Caco-2 (cell line): ENCODE measurements at places on chromosomes 3 and 15.

GRCh38 chr3:14791343-14791945, 27.3 kb upstream of the FGD5 start:
- peak; percentile 80 for DNase-seq

GRCh38 chr3:58697561-58697960, 31.0 kb upstream of the FAM3D start:
- no peak for DNase-seq

- DNase-seq = no peak
Observed at GRCh38 chr15:52336529-52336928, 40.9 kb upstream of the MYO5C start.

DNA sequence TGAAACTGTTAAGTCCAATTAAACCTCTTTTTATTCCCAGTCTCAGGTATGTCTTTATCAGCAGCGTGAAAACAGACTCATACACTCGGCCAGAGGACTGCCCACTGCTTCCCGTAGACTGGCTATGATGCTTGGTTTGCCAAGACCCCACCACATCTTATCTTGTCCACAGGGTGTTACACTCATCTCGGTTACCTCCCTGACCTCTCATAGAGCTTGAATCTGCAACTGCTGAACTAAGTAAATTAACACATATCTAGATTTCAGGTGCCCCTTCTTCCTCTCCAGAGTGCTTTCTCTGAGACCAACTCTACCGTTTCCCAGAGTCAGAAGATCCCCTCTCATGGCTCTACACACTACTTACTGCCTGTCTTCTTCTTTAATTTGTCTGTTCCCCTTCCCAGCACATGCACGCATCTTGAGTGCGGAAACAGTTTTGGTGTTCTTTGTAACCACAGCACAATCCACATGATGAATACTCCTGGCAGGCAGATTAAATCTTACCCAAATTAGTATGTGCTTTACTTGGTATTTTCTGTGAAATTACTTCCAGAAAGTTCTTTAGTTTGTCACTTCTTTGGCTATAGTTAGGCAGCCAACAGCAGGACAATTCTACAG, 49.7 kb downstream of the CD200 start:
- no peak for DNase-seq

DNA sequence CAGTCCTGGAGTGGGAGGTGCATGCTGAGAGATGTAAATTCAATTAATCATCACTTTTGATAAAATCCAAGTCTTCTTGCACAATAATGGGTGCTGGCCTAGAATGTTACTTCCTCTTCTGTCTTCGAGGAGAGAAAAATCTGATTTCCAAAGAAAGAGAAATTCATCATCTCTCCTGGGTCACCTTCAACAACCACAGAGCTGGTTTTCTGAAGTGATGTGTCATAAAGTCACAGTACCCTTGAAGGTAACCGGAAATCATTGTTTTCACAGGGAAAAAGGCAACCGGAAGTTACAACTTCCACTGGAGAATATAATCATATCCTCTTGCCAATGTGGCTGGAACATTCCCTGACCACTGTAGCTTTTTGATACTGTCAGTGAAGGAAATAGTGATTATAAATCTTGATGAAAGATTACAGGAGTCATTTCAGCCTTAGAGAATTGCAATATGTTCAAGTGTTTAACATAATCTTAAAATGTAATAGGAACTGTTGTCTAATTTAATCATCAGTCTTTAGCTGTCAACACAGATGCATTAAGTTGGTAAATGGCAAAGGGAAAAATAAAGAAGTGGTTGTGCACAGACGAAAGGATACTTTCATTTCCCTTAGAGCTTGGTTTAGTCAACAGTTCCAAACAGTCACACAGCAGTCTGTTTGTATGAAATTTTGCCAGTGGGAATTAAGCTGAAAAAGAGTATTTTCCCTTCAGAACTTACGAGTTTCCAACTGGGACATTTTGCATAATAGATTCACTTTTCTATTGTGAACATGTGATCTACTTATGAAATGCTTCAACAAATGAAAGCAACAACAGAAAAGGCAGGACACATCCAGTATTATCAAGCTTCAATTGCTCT, 106.5 kb upstream of the SLC4A7 start:
- DNase-seq = no peak

GRCh38 chr3:139444446-139444845, 31.9 kb downstream of the RBP2 start:
- no peak for DNase-seq

- DNase-seq = no peak
Observed at GRCh38 chr15:68298336-68298735, 20.8 kb downstream of the FEM1B start.

DNA sequence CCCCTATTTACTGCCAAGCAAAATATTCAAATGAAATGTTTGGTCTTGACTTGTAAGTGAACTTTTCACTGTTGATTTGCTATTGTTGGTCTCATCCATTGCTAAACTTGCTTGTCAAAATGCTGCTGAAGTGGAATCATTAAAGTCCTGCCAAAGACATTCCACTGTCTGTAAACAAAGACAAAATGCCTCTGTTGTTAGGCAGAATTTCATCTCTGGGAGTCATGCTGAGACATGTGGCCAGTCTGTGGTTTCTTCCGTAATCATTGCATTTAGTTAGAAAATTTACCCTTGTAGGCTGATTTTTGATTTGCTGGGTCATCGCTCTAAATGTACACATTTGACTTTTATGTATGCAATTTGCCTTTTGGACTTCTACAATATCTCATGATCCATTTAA, 577.7 kb downstream of the MECOM start:
- no peak for DNase-seq

GRCh38 chr3:193620650-193621049, 27.6 kb downstream of the OPA1 start:
- no peak for DNase-seq

GRCh38 chr3:6281662-6282061, 579.3 kb upstream of the GRM7 start:
- DNase-seq = no peak

DNA sequence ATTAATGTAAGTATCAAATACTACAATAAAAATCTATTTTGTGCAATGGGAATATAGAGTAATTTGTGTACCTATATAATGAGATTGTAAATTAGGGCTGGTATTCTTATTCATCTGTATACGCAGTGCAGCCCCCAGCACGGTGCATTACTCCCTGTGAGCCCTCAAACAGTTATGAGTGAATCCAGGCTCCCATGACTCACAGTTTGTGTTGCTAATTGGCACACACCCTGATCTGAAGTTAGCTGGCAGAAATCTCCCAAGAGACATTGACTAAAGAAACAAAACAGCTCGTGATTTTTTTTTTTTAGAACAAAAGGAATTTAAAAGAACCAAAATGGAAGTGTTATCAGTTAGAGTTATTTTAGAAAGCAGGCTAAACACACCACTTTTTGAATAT, 15.7 kb downstream of the GK5 start:
- DNase-seq = no peak

- DNase-seq = no peak
Observed at GRCh38 chr15:81098861-81099651, 35.0 kb upstream of the CFAP161 start.

- DNase-seq = no peak
Observed at GRCh38 chr3:56351537-56351936, 116.7 kb downstream of the ERC2 start.

DNA sequence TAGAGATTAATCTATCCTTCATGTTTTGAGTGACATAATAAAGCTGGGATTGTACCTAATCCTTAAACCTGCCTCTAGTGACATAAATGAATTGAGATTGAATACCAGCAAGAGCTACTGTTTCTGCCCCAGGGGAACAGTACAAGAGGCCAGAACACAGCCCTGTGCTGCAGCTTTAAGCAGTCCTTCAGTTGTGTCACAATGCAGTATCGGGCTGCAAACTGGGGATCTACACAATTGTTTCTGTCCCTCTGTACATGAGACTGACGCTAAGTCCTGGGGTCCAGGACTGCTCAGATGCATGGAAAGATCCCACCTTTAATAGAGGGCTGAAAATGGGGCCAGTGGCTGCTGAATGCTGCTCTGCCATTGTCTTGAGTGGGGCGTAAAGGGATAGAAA, 87.5 kb downstream of the MINAR1 start:
- no peak for DNase-seq

GRCh38 chr3:58058361-58059263, 50.4 kb downstream of the FLNB start:
- DNase-seq = peak; percentile 3

DNA sequence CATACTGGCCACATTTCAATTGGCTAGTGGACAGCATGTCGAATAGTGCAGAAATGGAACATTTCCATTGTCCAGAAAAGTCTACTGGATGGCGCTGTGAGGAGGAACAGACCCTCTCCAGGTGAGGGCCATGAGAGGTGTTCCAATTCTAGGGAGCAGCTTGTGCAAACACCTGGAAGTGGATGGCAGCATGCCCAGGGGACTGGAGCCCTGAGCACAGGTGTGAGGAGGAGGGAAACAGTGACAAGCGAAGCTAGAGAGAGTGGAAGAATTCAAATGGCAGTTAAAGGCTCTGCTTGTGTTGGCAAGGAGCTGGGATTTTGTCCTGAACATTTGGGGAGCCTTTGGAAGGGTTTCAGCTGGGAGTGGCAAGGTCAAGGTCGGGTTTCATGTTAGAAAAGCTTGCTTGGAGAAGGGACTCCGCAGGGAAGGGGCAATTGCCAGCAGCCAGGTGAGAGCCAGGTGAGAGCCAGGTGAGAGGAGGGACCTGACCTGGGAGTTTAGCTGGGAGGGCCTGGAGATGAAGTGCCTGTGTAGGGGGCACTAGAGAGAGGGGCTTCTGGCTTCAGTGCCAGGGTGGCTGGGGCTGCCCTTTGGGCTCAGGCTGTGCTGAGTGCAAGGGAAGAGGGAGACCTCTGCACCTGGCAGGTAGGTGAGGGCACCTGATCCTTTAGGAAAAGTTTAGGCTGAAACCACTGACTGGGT, 93.8 kb downstream of the LINGO1 start:
- peak; percentile 14 for DNase-seq

GRCh38 chr3:197746801-197747237, 2.9 kb upstream of the FYTTD1 start:
- DNase-seq = no peak

DNA sequence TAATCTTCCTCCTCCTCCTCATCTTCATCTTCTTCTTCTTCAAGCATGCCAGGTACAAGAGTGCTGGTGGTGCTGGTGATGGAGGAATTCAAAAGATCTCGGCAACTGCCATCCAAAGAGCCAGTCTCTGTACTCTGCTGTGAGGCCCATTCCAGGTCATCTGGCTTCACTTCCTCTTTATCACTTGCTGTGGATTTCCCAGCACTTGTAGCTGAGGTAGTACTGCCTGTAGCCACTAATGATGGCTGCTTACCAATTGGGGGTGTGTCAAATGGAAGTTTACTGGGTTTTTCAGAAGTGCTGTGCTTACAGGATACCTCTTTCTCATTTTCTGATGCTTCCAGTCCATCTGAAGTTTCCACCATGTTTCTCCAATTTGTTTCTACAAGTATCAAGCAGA, 28.8 kb upstream of the SHC4 start:
- no peak for DNase-seq

DNA sequence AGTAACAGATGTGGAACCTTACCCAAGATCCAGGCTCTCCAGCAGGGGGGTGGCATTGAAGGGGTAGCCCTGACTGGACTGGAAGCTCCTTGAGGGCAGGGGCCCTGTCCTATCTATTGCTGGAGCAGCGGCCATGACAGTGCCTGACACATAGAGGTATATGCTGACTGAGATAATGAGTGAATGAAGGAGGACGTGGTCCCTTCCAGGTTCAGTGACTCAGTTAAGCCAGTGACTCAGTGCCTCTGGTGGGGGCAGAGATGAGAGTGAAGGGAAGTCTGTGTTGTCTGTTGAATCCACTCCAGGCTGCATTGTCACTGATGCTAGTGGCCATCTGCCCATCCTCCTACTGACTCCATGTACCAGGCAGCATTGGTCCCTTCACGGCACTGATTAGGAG, 13.0 kb upstream of the CTXND1 start:
- no peak for DNase-seq

GRCh38 chr3:116179091-116179490, 266.2 kb downstream of the LSAMP start:
- no peak for DNase-seq

GRCh38 chr3:121574449-121574848, 6.7 kb downstream of the ARGFX start:
- peak; percentile 71 for DNase-seq

DNA sequence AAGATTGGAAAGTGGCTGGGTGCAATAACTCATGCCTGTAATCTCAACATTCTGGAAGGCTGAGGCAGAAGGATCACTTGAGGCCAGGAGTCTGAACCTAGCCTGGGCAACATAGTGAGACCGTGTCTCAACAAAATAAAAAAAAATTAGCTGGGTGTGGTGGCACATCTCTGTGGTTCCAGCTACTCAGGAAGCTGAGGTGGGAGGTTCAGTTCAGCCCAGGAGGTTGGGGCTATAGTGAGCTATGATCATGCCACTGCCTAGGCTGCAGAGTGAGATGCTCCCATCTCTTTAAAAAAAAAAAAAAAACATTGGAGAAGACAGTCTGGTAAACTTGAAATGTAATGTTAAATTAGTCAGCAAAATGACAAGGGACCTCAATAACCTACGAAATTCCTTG, 57.9 kb downstream of the STAG1 start:
- DNase-seq = no peak

- no peak for DNase-seq
Observed at GRCh38 chr15:43941555-43941954, 114.8 kb downstream of the WDR76 start.

DNA sequence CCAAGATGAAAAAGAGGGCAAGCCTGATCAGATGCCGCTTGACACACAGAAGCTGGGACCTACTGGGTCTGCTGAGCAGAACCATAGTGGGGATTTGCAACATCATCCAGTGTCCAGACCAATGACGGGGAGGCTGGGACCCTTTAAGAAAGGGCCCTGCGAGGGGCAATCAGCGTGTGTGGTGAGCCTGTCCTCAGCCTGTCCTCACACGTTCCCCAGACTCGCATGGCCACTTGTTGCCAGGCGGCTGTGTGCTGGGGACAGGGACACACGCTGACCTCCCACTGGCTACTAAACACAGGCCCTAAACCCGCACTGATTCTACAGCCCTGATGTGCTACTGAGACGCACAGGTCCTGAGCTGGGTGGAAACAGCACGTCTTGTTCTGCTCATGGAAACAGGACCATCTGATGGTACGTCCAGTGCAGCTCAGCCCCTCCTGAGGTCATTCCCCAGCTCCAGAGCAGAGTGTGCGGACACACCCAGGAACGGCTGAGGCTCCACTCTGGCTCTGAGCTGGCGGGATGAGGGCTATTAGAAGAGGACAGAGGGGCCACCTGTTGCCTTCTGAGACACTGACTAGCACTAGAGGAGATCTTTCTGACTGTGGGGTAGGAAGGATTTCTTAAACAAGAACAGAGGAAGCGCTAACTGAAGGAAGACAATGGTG, 24.4 kb downstream of the PCSK6 start:
- DNase-seq = no peak

GRCh38 chr3:182487143-182487542, 306.2 kb upstream of the ATP11B start:
- no peak for DNase-seq

GRCh38 chr3:14304101-14305045, 98.0 kb upstream of the SLC6A6 start:
- no peak for DNase-seq

DNA sequence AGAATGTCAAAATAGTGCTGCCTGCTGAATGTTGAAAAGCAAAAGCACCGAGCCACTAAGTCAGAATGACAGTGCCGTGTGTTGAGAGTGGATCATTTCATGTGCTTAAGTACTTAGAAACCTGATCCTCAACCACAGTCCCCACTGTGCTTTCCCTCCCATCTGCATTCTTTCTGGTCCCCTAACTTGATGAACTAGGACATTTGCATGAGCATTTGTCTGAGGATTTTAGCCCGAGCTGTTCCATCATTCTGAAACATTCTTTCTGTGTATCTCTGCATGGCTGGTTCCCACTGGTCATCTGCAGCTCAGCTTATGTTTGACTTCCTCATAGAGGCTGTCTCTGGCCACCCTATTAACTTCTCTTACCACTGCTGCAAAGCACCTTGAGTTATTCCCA, 42.0 kb downstream of the SST start:
- no peak for DNase-seq
